ENCODE measurements at places on chromosomes 16 and 17.

DNA sequence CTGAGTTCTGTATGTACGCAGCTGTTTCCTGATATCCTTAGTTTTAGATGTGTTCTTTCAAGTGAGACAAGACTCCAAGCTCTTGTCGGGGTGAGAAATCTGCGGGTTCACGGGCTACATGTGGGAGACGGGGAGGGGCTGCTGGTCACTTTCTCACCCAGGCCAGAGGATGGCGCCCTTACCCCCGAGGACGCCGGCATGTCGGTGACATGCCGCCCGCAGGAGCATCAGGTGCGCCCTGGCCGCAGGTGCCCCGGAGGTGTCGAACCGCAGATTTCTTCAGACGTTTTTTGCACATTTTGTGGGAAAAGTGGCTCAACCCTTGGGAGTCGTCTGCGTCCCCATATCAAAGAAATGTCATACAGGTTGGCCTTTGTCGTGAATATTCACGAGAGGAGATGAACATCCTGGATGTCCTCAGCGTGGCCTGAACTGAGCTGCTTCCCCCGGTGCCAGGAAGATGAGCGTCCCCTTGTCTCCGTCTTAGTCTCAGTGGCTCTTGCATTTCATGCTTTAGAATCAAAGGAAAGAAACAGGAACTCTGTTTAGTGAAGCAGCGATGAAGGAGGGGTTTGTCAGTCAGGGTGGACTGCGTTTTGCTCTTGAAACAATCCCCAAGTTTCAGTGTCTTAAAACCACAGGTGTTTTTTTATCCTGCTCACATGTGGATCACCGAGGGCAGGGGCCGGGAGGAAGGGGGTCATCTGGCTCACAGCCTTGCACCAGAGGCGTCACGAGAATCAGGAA, 75.4 kb upstream of the ZNF750 start:
- DNase-seq, result no peak

GRCh38 chr17:8476741-8477140, 41.1 kb downstream of the NDEL1 start:
- DNase-seq, result no peak

GRCh38 chr16:14579266-14579665, 50.8 kb downstream of the PARN start:
- no peak for DNase-seq

GRCh38 chr16:72149676-72150464, 22.1 kb downstream of the PMFBP1 start:
- no peak for DNase-seq

Data from vagina (tissue), 2 donors.